CD4-positive, CD25-positive, alpha-beta regulatory T cell (primary cell): ENCODE measurements at places on chromosomes 2 and 18.

- no peak for DNase-seq
Observed at GRCh38 chr2:56337342-56337741, 153.6 kb downstream of the CCDC85A start.

DNA sequence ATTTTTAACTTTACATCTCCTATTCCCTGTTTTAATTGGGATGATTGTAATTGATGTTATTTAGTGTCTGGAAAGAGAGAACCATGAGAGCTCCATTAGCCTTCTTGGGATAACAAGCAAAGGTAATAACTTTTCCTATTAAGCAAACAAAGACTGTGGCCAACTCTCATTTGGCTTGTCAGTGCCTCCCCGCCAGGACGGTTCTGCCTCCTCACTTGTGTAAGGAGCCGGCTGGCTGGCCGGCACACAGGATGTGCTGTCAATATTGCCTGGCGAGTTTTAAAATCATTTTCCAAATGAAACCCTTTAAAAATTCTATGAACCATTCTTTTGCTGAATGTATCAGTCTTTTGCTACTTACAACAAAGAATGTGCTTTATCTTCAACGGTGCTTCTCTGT lies 898.3 kb downstream of the CPS1 start:
- DNase-seq, result no peak

DNA sequence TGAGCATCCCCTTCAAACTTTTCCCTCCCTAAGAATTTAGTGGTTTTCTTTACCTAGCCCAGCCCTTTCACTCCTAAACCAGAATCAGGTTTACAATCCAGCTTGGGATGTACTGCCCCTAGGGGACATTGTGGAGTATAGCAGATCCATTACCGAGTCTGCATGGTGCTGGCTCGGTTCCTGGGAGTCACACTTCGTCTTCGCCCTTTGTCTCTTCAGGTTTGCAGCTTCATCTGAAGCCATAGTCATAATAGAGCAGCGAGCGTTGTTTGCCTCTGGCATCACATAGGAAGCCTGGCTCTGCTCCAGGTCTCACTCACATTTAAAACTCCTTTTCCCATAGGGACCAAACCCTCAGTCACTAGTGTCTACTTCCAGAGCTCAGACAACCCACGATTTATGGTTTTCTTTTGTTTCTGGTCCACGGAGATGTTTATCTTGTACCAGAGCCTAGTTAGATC lies 16.8 kb upstream of the LYPD6 start:
- peak; percentile 7 for DNase-seq

DNA sequence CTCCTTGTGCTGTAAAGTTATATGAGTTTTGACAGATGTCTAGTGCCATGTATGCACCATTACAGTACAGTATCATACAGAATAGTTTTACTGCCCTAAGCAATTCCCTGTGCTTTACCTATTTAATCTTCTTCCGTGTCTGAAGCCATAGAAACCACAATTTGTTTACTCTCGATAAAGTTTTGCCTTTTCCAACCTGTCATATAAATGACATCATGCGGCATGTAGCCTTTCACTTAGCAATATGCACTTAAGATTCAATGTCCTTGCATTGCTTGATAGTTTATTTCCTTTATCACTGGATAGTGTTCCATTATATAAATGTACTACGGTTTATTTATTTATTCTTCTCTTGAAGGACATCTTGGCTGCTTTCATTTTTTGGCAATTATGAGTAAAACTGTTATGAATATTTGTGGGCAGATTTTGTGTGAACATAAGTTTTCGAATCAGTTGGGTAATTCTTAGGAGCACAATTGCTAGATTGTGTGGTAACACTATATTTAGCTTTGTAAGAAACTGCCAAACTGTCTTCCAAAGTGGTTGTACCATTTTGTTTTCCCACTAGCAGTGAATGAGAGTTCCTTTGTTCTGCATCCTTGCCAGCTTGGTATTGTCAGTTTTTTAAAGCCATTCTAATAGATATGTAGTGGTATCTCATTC lies 136.8 kb upstream of the MAP3K20 start:
- DNase-seq, result no peak

DNA sequence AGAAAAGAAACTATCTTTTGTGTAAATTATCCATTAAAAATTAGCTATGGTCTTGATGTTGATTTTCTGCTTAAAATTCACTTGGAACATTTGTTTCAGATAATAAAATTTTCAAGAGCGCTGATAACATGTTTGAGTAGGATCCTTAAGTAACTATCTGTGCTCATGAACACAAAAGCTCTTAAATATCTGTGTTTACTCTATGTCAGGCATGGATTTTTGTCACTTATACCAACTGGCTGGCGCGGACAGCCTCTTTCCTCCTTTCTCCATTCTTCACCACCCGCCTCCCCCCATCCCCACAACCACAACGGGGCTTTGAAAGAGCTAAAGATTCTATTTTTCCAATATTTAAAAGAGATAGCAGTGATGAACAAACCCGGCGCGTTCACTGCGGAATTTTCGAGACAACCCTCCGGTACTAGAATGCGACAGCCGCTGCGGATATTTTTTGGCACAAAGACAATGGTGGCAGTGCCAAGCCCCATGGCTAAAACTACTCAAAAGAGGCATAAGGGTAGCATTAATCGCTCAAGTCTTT lies 181.5 kb downstream of the TCF4 start:
- no peak for DNase-seq

DNA sequence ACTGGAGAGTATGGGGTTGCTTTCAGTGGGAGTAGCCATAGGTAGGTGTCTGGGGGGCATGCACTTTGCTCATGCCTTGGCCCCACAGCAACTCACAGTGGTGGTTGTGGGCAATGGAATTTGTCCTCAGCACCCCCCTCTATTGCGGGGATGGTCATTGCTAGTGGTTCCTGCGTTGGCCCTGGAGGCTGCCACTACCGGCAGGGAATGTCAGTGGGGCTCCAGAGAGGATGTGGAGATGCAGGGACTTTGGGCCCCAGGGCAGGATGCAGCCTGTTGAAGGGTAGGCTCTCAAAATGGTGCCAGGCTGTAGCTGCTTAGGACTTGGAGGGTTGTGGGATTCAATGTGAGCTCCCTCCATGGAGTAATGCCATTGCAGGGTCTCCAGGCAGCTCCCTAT lies 125.0 kb downstream of the XRCC5 start:
- DNase-seq, result no peak

- no peak for DNase-seq
Observed at GRCh38 chr2:118231759-118232158, 143.5 kb downstream of the INSIG2 start.

- no peak for DNase-seq
Observed at GRCh38 chr2:102147935-102148334, 5.4 kb downstream of the IL1R1 start.

DNA sequence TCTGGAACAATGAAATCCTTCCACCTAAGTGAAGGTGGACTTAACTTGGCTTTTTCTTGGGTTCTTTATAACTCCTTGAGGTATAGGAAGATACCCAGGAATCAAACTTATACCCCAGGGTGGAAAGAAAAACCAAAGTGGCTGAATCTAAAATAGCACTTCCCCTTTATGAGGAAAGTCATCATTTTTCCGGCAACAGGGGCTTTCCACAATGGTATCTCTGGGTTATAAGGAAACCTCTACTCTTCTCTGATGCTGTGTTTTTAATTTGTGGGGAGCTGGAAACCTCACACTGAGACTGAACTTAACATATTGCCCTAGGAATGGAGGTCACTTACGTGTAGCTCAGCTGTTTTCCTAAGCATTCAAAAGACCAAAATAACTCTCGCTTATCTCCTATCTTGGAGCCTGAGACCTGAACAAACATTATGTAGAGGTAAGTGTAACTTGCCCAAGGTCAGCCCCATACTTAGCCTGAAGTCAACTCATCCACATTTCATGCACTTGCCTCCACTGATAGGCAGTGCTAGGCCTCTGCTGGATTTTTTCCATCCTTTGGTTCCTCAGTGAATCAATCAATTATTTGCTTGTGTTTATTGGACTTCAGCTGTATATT lies 117.9 kb downstream of the SETBP1 start:
- DNase-seq, result no peak

DNA sequence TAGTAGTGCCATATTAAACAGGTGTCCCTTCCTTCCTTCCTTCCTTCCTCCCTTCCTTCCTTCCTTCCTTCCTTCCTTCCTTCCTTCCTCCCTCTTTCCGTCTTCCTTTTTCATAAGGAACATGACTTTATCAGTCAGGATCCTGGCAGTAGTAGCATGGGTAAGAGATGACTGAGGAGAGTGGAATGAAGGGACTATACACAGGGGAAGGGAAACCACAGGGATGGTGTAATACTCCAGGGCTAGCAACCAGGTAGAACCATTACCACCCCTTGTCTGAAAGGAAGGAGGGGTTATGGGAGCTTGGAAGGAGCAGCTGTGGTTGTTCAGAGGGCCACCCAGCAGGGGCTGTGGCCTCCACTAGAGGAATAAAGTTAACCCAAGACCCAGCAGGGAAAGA lies 23.2 kb upstream of the KDM3A start:
- DNase-seq, result no peak

DNA sequence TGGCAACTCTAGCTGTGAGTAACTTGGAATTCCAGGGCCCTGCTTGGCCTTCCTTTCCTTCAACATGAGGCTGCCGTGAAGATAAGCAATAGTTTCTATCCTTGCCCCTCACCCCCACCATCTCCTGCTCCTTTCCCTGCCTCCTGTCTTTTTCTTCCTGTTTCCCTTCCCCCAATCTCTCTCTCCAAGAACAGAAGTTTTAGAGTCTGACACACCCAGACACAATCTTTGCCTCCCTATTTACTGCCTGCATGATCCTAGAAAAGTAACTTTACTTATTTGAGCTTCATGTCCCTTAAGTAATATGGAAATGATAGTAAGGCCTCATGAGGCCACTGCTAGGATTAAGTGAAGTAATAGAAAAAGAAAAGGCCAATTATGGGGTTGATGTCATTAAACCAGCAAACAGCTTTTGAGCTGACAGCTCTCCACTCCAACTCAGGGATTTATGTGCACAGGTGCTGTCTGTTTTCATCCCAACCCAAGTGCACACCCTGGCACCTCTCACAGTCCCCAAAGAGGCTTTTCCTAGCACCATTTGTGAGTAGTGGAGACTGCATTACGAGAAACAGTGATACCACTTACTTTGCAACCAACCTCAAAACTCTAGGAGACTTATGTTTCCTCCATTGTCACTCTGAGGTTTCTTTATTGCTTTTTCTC lies 123.7 kb upstream of the SIX3 start:
- no peak for DNase-seq

GRCh38 chr2:217923007-217923686 lies 79.6 kb downstream of the TNS1 start:
- no peak for DNase-seq

GRCh38 chr2:238024986-238025385 lies 35.8 kb upstream of the SCLY start:
- no peak for DNase-seq

DNA sequence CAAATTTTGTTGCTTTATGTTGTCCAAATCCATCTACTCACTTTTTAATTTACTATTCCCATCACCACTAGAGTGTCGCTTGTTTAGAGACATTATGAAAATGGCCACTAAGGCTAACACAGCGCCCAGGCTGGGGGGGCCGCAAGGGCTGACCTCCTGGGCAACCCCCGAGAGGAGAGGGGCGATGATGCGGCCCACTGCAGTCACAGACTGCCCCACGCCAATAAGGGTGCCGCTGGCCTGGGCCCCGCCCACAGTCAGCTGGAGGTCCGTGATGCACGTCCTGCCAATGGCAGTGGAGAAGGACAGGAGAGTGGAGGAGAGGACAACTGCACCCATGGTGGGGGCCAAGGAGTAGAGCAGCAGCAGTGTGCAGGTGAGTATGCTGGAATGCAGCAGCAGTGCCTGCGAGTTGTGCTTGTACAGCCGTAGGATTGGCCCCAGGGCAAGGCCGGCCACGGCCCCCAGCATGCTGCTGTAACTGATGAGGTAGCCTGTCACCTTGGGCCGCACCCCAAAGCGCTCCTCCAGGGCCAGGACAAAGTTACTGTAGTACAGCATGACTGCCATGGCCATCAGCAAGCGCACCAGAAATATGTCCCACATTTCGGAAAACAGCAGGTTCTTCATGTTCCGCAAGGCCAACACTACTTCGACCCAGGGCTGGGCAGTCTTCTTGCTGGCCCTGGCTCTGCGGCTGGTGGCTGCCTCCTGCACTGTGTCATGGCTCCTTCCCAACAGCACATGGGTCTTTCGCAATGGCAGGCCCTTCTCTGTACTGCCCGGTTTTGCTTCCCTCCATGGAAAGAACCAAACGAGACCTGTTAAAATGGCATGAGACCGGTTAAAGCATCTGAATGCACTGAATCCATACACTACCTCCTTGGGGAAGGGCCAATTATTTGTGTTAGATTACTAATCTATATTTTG lies 43.2 kb upstream of the TMEM182 start:
- DNase-seq, result no peak

- no peak for DNase-seq
Observed at GRCh38 chr2:118498943-118499342, 348.5 kb downstream of the EN1 start.
